ENCODE measurements at places on chromosomes 7 and 10.

- DNase-seq, result no peak
Measured at GRCh38 chr7:89661876-89662275, 492.4 kb upstream of the STEAP1 start.

DNA sequence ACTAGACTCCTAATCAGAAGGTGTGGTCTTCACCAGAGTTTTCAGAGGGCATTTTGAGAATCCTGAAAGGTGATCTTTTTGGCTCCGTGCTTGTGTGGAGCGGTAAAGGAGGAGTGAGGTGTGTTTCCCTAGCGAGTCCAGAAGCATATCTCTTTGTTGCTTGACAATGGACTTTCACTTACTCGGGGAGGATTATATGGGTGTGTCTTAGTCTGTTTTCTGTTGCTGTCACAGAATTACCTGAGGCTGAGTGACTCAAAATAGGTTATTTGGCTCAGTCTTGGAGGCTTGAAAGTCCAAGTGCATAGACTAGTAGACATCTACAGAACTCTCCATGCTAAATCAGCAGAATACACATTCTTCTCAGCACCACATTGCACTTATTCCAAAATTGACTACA, 57.9 kb downstream of the AKR1C4 start:
- DNase-seq, result no peak

DNA sequence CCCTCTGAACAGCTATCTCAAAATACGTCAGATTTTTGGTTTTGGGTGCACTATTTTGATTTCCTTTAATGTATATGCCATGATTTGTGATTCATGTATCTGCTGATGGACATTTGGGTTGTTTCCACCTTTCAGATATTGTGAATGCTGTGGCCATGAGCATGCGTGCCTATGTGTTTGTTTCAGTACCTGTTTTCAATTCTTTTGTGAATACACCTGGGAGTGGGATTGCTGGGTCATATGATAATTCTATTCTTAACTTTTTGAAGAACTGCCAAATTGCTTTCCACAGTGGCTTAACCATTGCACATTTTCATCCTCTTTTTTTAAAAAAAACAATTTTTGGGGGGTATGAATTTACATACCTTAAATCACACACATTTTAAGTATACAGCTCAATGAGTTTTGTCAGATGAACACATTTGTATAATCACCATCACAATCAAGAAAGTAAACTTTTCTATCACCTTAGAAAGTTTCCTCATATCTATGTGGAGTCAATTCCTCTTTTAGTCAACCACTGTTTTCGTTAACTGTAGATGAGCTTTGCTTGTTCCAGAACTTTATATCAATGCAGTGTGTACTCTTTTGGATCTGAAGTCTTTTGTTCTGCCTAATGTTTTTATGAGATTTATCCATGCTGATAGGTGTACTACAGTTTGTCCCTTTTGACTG, 36.9 kb downstream of the CYP26A1 start:
- DNase-seq, result no peak

GRCh38 chr7:35519971-35520809, 174.7 kb downstream of the HERPUD2 start:
- DNase-seq, result peak; percentile 68

GRCh38 chr7:157669768-157670351, 333.1 kb downstream of the DNAJB6 start:
- DNase-seq, result no peak

All from H9 (cell line).